Mucosa of gallbladder (tissue), 1 donor: ENCODE measurements at places on chromosomes 13 and 19.
A peak's percentile ranks its signal among the peaks of the same experiment; 100 is the strongest.

GRCh38 chr19:50500060-50500752 lies 10.8 kb downstream of the JOSD2 start:
- no peak for DNase-seq

- no peak for DNase-seq
Observed at GRCh38 chr13:35857769-35858168, 273.4 kb downstream of the DCLK1 start.

DNA sequence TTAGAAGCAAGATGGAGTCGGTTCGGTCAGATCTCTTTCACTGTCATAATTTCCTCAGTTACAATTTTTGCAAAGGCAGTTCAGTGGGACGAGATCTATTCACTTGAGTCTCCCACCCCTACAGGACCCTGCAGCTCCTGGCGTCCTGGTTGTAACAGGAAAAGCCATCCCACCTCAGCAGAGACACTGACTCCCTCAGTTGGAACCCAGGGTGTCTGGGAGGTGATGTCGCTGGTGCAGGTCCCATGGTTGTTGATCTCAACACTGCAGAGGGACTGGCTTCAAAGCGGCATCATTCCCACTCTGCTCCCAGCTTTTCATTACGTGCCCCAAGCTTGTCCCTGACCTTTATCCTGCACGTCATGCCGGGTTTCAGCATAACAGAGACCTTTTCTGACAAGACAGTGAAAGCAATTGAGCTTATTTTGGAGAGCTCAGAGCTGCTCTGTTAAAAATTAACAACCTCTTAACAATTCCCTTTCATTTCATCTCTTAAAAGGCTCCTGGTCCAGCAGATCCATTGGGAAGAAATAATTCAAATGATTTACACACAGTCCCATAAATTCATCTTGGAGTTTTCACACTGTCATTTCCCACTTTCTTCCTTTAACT lies 17.6 kb upstream of the COG3 start:
- DNase-seq: no peak

- DNase-seq: no peak
Observed at GRCh38 chr19:781800-782184, 15.5 kb upstream of the PTBP1 start.

DNA sequence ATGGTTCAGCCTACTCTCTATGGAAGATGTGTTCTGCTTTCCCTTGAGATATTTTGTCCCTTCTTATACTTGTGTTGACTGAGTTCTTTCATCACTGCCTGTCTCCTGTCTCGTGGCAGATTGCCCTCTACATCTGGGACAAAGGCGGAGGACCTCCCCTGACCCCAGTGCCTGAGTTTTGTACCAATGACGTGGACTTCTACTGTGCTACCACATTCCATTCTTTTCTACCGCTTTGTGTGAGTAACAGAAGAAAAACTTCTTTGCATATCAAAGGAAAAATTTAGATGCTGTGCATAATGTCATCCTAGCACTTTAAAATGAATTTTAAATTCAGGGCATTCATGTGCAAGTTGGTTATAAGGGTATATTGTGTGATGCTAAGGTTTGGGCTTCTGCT lies 74.6 kb downstream of the B3GLCT start:
- DNase-seq: no peak

GRCh38 chr13:28659621-28659970 lies 666 bp downstream of the POMP start:
- DNase-seq: no peak

GRCh38 chr19:33462112-33462791 lies 59.3 kb downstream of the PEPD start:
- no peak for DNase-seq

GRCh38 chr19:35959040-35959967 lies 23.1 kb downstream of the LRFN3 start:
- DNase-seq: peak; percentile 45

- DNase-seq: no peak
Observed at GRCh38 chr19:40619333-40620160, 18.4 kb downstream of the LTBP4 start.

GRCh38 chr19:39064405-39064804 lies 19.8 kb upstream of the ACP7 start:
- no peak for DNase-seq

DNA sequence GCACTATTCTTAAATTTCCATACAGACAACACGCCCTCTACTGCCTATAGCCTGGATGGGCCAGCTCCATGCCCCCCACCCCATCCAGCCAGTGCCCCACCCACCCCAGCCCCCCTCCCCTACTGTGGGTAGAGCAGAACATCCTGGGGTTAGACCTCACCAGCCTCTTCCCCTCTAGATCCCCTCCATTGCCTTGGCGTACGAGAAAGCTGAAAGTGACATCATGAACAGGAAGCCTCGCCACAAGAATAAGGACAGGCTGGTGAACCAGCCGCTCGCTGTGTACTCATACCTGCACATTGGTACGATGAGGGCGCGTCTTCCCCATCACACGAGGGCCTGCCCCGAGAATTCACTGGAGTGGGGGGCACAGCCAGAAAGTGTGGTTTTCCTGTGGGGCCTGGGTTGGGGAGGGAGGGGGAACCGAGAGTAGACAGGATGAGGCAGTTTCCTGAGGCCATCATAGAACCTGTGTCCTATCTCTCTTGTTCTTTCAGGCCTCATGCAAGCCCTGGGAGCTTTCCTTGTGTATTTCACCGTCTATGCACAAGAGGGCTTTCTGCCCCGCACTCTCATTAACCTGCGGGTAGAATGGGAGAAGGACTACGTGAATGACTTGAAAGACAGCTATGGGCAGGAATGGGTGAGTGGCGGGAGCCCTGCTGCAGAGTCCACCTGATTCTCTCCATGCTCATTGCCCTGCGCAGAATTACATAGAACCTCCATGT lies 29.1 kb downstream of the ATP12A start:
- no peak for DNase-seq
